ENCODE measurements at places on chromosomes 4 and X.

- DNase-seq: no peak
Measured at GRCh38 chr4:185638548-185639301, 103.4 kb upstream of the PDLIM3 start.

GRCh38 chr4:150250998-150251651 is 172.9 kb downstream of the DCLK2 start:
- no peak for DNase-seq

DNA sequence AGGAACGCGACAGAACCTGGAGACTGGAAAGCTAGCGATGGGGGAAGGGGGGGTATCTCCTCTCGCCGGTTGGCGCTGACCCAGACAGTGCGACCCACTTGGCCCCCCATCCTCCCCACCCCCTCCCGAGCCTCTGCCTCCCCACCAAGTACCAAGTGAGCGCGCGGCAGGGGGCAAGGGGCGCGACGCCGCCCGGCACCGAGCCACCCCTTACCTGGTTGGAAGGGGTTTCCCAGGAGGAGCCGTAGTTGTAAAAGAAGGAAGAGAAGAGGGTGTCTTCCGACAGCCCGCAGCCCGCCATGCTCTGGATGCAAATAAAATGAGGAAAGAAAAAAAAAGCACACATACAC is 112.2 kb downstream of the DHX15 start:
- no peak for DNase-seq

DNA sequence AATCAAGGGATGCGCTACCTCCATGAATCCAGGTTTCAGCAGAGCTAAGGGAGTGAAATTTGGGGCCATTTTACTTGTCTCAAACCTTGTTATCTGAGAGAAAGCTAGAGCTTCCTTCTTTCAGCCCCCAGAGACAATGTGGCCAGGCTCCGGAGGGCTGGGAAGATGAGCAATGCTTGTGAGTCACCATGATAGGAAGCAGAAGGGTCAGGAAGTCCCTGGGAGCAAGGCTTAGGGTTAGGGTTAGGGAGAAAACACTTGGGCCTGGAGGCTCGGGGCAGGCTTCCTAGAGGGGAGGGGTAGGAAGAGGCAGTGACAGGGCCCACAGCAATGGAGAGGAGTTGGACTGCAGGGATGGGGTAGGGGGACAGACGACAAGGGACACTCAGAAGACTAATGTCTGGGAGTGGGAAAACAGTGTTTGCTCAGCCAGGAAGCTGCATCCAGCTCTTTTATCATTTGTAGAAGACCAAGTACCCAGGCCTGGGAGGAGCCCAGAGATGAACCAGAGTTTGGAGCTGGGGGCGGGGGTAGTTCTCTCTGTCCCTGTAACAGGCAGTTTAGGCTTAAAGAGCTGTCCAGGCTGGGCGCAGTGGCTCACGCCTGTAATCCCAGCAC is 16.4 kb upstream of the PORCN start:
- no peak for DNase-seq

DNA sequence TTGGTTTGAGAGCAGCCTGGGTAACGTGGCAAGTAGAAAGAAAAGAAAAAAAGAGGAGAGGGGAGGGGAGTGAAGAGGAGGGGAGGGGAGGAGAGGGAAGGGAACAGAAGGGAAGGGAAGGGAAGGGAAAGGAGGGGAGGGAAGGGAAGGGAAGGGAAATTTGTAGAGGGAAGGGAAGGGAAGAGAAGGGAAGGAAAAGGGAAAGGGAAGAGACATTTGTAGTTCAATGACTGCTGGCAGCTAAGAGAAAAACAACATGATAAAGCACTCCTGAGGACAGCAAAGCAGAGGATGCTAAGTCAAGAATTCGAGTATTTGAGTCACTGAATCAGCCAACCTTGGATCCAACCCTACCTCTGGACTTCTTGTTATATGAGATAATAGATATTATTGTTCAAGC is 38.2 kb upstream of the BMP2K start:
- DNase-seq: no peak

- DNase-seq: peak; percentile 27
Measured at GRCh38 chr4:159685340-159686092, 582.6 kb downstream of the RAPGEF2 start.

DNA sequence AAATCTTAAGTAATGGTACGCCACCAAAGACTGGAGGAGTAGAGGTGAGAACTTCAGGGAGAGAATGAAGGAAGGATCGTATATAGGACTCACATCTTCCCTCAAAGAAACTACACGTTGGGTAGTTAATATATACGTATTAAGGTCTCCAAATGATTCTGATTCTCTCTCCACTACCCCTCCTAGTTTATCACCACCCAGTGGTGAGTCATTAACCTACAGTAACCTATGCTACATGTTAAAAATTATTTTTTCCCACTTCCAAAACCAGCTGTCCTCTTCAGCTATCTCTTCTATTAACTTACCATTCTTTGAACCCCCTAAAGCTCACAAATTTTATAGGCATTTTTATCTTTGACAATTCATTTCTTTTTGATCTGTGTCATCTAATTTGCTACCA is 69.7 kb downstream of the RPS6KA6 start:
- no peak for DNase-seq
